ENCODE measurements at places on chromosomes 4 and X.

GRCh38 chr4:1062419-1062818, 50.9 kb downstream of the RNF212 start:
- DNase-seq, result no peak

DNA sequence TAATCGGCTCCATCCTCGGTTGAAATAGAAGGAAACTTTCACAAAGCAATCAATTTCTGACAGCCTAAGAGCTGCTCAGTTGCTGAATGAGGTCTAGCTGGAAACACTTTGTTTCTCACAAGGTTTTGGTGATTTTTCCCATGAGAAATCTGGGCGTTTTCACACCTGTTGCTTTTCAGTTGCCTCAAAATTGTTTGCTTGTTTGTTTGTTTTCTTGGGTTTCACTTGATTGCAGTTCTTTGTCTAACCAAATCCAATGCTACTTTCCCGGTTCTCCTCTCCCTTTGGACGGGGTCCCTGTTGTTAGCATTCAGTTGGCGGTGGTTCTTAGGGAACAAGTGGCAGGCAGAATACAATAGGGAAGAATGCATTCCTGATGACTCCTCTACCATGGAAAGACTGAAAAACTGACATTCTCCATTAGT, 135.5 kb downstream of the PALLD start:
- no peak for DNase-seq

GRCh38 chrX:129145385-129145784, 377.9 kb downstream of the SMARCA1 start:
- DNase-seq, result no peak

DNA sequence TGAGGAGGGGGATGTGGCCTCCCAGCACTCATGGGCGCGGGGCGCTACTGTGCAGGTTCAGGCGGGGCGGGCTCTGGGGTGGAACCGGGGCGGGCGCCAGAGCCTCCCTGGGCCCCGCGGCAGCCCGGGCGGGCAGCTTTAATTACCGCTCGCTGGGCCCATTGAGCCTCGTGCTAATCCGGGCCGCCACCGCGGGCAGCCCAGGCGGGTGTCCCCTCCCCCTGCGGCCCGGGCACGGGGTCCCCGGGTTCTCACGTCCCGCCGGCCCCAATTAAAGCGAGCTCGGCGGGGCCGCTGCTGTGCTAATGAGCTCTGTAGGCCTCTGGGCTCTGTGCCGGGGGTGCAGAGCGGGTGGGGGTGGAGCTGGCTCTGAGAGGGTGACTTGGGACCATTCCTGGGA, 22.8 kb upstream of the FGFR3 start:
- no peak for DNase-seq

GRCh38 chr4:74660866-74661265, 133.5 kb downstream of the BTC start:
- no peak for DNase-seq

DNA sequence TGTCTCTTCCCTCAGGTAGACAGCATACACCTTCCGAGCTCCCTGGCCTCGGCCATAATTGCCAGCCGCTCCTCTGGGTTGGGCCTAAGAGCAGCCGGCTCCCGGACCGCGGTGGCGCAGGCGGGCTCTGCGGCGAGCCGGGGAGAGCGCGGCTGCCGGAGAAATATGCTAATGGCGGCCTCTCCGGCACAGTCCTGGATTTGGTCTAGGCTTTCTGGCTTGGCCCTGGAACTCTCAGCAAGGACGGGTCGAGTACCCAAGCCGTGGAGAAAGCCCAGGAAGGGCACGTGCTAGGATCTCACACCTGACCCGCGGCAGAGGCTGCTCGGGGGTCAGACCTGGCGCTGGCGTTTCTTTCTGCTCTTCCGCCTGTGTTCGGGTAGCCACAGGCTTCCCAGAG, 18.6 kb upstream of the ZIC3 start:
- DNase-seq, result no peak

- DNase-seq, result no peak
These were observed 4.5 kb downstream of the NIPAL1 start for GRCh38 chr4:48021100-48021499.

GRCh38 chr4:72388521-72388920, 180.5 kb downstream of the ADAMTS3 start:
- DNase-seq, result no peak

GRCh38 chr4:21768349-21769310, 179.9 kb downstream of the KCNIP4 start:
- no peak for DNase-seq

DNA sequence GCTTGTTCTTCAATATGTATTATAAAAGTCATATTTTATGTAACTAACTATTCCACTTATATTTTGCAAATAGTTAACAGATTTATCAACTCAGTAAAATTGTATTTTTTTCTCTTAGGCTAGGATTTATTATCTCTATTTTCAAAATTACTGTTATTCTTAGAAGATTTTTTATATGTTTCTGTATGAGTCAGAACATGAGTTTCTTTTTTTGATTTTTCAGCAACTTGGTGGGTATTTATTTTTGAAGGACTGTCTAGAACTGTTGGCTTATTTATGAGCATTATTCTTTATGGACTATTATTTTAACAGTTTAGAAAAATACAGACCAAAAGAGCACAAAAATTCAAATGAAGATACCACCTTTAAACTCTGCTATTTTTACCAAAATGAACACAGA, 6.8 kb downstream of the AIMP1 start:
- DNase-seq, result no peak

DNA sequence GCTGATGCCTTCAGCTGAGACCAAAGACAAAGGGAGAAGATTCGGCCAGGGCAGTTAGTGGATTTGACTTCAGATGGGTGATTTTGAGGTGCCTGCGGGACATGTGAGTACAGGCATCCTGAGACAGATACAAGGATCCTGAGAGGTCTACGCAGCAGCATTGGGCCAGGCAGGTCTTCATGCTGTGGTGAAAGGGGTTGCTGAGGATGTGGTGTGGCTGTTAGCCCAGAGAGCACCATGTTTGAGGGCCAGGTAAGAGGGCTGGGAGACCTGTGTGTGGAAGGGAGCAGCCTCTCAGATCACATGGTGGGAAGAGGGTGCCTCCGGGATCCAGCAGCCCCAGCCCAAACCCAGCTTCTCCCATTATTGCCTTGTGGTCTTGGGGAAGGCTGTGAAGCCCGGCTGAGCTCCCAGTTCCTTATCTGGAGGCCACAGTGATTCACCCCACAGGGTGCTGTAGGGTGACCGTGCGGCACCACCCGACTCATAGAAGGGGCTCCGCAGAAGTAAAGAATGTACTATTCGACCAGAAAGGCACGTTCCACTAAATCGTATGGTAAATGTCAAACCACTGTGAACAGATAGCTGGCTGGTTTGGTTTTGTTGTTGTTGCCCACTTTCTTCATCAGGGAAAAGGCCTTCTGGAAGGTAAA, 27.7 kb upstream of the TADA2B start:
- no peak for DNase-seq

GRCh38 chr4:150348079-150348478, 233.9 kb upstream of the MAB21L2 start:
- no peak for DNase-seq

- no peak for DNase-seq
These were observed 405 bp upstream of the ZAR1 start for GRCh38 chr4:48489683-48490011.

- DNase-seq, result no peak
These were observed 56.9 kb downstream of the GABRB1 start for GRCh38 chr4:47088298-47088697.

All from stimulated activated CD4-positive, alpha-beta T cell treated with anti-CD3 and anti-CD28 coated beads, Interleukin-1b, Interleukin-23, amount 100 ng/mL, for 4 hours (primary cell).